ENCODE measurements at places on chromosomes 7 and 10. TPM values are rescaled to one million over a fixed set of nuclear protein-coding genes. Genes with fewer than 3 reads are reported as not detected.

GRCh38 chr10:18417950-18418527 is 233.3 kb downstream of the NSUN6 start:
- DNase-seq, result no peak

NPVF gene
- not detected for total RNA-seq

SFTPA1 gene
- 10,352 TPM for total RNA-seq

- DNase-seq, result no peak
Observed at GRCh38 chr7:81162234-81162633, 243.4 kb upstream of the SEMA3C start.

DNA sequence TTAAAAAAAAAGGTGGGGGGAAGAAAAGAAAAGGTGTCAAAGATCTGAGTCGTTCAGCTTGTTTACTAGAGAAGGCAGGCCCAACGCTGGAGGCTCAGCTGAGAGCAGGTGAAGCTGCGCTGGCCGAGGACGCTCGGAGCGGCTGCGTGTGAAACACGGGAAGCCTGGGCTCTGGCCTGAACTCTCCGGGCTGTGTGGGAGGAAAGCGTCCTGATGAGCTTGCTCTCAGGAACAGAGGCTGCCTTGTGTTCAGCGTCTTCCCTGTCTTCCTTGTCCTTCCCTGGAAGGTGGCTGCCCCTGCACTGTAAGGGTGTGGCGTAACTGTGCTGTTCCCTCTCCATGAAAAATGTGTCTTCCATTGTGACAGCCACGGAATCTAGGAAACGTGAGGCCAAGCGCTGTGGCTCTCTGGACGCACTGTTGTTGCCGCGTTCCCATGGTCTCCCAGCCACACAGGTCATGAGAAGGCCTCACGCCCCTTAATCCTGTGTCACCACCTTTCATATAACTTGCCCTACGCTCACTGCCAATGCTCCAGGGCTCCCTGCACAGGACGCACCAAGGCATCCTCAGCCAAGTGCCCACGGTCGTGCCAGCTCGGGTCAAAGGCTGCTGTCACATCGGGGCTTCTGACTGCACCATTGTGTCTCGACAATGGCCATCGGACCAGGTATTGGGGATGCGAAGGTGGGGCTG is 15.8 kb downstream of the IL15RA start:
- DNase-seq, result peak; percentile 28

- no peak for DNase-seq
Observed at GRCh38 chr10:35784751-35785150, 142.7 kb upstream of the FZD8 start.

GRCh38 chr10:71046747-71047146 is 158.4 kb upstream of the PCBD1 start:
- no peak for DNase-seq

GRCh38 chr7:143487566-143487965 is 9.9 kb downstream of the TAS2R41 start:
- DNase-seq, result peak; percentile 55

DNA sequence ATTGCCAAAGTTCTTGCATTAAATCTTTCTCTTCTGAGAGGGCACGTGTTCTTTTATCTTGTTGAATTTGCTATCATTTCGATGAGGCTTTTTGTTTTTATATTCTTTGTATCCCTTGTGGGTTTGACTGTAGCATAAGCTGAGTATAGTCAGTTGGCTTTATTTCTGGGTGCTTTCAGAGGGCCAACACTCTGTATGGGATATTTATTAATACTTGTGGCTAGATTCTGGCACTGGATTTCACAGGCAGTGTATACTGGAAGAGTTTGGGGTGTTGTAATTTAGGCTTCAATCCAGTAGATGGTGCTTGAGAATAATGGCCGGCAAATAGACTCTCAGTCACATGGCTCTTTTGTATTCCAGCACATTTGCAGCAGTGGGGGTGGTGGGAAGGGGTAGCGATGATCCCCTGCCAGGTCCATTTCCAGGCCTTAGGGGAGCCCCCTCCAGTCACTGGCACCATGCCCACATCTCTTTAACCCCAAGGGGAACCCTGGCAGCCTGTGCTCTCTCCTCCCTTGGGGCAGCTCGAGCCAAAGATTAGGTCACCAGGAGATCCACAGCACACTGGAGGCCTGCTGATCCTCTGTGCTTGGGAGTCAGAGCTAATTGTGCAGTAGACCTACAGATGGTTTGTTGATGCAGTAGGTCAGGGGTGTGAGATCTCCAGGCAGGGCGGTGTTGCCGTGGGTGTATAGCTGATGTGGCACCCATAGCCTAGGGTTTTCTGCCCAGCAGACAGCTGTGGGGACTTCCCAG is 81.8 kb downstream of the PTPN20 start:
- peak; percentile 45 for DNase-seq

DNA sequence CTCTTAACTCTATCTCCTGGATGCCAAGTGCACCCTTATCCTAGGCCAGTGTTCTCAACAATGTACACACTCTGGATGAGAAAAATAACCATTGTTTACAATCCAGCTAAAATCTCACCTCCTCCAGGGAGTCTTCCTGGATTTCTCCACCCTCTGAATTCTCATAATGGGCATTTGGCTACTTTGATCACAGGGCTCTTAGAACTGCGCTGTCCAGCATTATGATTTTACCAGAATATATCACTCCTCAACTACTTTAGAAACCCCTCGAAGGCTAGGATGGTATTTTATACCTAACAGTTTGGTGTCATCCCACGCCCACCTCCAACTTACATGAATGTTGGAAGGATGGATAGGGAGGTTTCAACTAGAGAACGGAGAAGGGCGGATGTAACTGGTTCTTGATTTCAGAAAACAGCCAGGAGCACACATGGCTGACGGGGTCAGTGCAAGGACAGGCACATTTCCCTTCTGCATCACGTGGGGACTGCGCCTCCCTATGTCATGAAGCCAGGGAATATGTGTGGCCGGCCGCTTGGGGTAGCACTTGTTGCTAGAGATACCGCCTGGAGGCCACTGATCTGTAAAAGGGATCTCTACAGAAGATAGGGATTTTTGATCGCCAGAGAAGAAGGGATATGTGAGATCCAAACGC is 1.2 kb upstream of the ATP6V0E2 start:
- peak; percentile 81 for DNase-seq

PPP1R3C gene
- 10.8 TPM for total RNA-seq

- no peak for DNase-seq
Observed at GRCh38 chr10:78757344-78757925, 311.3 kb upstream of the ZMIZ1 start.

LIPN gene
- total RNA-seq, result 1.6 TPM

DNA sequence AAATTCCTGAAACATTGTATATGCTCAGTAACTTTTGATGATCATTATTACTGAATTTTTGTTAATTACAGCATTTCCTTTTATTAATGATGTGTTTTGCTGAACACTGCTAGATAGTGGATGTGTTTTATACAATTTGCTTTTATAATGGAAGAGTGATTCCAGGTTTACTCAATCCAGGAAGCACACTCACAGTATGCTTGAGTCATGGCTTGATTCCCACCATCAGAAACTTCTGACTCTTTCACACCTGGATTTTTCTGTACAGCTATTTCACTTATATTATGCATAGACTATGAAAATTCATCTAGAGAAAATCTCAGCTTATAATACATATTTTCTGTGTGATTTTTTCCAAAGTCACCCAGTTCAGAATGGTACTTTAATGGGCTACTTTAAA is 1040.9 kb downstream of the GRM8 start:
- no peak for DNase-seq

ZNF282 gene
- total RNA-seq, result 20.9 TPM
